Stimulated activated CD8-positive, alpha-beta memory T cell treated with anti-CD3 and anti-CD28 coated beads, Interleukin-15, amount 100 ng/mL, for 1 hour (primary cell): ENCODE measurements at places on chromosomes 4 and X.

DNA sequence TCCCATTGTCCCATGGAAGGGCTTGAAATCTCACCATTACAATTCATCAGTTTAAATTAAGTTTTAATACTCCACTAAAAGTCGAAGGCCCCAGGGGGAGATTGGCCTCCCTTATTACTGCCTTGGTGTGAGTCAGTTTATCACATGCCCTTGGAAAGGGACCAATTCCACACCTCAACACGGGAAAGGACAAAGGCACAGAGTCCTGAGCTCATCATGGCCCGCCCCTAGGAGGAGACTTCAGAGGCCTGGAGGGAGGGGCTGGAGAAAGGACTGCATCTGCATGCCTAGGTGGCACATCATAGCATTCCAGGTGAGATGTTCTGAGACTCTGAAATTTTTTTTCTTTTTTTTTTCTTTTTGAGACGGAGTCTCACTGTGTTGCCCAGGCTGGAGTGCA, 2.8 kb upstream of the SEL1L3 start:
- no peak for DNase-seq

DNA sequence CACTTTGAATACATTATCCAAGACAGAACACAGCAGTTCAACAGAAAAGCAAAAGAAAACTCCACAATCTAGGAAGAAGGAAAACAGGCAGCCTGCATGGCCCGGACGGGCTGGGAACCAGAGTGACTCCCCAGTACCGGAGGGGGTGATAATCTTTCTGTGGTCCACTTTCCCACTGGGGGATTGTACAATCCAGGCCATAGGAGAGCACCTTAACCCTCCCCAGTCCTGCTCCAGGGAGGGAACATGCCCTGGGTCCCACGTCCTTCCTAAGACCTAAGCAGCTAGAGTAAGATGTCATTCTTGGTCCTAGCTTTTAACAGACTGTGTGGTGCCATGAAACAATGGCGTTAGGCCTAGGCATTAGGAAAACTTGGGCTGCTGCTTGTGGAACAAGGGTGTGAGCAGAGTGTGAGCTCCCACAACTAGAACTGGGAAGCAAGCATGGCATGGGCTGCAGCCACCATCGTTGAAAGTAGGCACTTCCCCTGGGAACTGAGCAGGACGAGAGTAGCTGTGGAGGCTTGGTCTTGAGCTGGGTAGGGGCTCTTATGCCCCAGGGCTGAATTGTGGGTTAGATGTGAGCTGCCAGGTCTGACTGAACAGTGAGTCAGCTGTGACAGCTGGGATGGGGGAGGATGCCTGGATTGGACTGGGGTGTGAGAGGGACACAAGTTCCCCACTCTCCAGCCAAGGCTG, 42.4 kb downstream of the NAT8L start:
- no peak for DNase-seq

GRCh38 chr4:163003979-163004378, 162.7 kb downstream of the NAF1 start:
- DNase-seq = no peak

DNA sequence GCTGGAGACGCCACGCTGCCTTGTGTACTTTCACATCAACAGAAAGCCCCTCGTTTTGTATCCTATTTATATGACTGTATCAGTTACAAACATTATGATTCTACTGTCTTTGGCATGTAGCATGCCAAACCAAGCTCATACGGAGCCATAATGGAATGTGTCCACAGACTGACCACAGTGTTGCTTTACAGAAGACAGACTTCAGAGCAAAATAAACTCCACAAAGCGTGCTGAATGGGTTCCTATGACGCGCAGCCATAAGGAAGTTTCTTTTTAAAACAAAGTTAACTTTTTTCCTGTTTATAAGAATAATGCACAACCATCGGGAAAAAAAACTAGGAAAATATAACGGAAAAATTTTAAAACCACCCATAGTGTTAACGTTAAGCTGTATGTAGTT, 136.0 kb downstream of the STOX2 start:
- no peak for DNase-seq

DNA sequence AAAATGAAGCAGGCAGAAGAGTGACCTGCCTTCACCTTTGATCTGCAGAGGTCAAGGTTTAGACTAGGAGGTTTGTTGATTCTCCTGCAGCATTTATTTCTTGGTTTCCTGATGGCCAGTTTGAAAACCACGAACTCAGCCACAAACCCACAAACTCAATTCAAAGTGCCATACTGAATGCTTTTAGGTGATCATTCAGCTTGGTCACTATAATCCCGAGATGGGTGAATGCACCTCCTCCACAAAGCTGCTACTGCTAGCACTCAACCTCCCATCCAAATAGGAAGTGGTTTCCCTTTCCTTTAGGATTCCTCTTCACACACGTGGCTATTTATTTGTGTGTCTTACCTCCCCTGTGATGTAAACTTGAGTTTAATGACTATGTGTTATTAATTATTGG, 225.2 kb downstream of the MID1 start:
- no peak for DNase-seq

GRCh38 chr4:156330436-156331031, 376.9 kb upstream of the CTSO start:
- no peak for DNase-seq

- DNase-seq = peak; percentile 1
Observed at GRCh38 chrX:135931644-135932487, 38.4 kb downstream of the SAGE1 start.

DNA sequence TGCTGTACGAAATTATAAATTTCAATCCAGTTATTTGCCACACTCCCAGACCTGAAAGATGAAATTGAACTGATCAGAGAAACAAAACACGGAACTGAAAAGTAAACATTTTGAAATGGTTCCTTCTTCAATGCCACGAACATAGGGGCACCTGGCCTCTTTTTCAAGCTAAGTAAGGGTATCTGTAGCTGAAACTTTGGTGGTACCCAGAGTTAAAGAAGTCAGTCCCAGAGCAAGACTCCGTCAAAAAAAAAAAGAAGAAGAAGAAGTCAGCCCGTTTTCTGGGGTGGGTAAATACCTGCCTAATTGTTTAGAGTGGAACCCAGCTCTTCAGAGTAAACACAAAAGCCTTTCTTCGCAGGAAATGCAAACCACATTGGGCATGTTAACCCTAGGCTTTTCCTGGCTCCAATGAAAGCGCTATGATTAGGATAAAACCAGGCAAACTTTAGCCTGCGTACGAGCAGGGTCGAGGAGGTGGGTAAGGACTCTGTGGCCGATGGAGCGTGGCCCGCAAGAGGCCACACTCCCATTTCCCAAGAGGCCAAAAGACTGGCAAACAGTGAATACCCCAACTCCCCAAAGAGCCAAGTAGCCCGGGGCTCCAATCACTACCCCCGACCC, 1.3 kb downstream of the ANTXR2 start:
- DNase-seq = no peak

GRCh38 chr4:28443801-28444412, 1583.3 kb downstream of the STIM2 start:
- DNase-seq = no peak

DNA sequence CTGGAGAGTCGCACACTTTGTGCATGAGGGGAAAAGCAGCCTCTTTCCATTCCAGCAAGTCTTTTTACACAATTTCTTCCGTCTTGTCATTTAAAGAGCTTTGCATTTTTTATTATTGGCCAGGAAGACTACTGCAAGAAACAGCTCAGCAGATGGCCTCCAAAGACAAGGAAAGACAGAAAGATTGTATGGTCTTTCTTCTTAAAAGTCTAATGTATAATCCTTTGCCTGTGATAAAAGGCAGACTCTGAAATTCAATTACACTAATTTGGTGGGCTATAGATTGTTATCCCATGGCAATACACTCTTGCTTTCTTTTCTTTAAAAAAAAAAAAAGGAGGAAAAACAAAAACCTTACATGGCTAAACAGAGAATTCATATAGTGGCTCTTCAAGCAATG, 5.9 kb downstream of the CAPN6 start:
- DNase-seq = no peak

GRCh38 chr4:77310931-77311330, 153.9 kb downstream of the CCNG2 start:
- no peak for DNase-seq

- DNase-seq = no peak
Observed at GRCh38 chrX:31074522-31074921, 2.7 kb upstream of the FTHL17 start.

DNA sequence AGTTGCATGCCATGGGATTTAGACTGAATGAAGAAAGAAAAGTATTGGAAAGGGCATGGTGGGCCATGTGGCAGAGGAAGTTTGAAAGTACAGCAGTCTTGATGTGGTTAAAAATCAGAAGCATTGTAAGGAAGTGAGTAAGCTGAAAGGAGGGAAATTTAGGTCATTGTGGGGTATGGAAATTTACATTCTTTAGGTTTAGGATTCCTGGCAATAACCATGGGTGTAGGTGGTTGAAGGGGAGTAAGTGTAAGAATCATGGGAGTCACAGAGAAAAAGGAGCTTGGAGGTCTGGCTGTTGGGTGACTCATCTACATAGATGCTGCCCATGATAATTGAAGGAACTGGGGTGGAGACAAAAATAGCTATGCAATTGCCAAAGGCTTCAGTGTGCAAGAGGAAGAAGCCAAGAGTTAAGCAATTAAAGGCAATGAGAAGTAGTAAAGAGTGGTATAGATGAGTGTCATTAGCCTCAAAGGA, 243.8 kb upstream of the LDB2 start:
- DNase-seq = no peak

DNA sequence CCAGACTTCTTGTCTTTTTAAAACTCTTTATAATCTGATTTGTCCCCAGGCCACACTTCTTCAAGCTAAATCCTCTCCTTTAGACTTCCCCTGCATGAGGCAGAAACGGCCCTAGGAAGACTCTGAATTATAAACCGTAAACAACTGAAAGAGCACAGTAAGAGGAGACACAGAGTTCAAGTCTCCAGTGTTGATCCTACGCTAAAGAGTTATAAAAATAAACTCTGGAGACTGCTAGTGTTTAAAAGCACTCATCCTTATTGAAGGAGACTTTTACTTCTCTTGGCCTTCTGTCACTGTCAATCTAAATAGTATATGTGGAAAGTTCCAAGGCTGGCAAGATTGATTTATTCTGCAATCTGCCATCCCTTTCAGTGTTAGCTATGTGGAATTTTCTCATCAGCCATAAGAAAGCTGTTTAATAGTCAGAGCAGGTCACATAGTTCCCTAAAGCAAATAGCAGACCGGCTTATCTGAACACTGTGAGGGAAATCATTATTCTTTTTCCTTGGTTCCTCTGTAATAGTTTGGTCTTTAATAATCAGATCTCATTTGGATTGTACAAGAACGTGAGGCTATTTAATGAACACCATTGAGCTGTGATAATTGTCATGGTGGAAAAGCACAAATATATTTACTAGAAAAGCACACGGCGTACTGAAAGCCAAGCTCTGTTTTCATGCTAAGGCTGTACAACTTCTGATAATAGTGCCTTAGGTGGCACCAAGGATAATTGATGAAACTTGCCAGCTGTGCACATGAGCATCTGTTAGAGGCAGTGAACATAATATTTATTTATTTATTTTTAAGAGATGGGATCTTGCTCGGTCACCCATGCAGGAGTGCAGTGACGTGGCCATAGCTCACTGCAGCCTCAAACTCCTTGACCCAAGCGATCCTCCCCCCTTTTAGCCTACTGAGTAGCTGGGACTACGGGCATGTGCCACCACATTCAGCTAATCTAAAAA, 157.7 kb downstream of the CEP135 start:
- DNase-seq = no peak

GRCh38 chrX:17529151-17529745, 154.2 kb downstream of the NHS start:
- no peak for DNase-seq

- DNase-seq = no peak
Observed at GRCh38 chr4:186227744-186228513, 622 bp downstream of the KLKB1 start.

- no peak for DNase-seq
Observed at GRCh38 chrX:46140272-46140671, 404.9 kb downstream of the ZNF674 start.

DNA sequence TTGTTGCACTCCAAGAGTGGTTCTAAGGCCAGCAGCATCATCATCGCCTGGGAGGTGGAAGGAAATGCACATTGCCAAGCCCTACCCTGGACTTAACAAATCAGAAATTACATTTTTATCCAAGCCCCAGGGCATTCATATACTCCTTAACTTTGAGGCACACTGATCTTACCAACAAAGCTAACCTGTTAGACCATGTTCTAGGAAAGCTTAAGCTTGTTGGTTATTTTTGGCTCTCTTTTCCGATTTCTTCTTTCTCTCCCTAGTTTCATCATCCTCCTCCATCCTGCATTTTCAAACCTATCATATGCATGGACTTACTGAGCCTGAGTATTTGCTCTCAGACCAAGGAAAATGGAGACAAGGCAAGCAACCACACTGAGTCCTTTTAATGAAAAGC, 133.4 kb downstream of the OPHN1 start:
- DNase-seq = no peak

- DNase-seq = no peak
Observed at GRCh38 chr4:26385690-26386089, 64.9 kb downstream of the RBPJ start.

DNA sequence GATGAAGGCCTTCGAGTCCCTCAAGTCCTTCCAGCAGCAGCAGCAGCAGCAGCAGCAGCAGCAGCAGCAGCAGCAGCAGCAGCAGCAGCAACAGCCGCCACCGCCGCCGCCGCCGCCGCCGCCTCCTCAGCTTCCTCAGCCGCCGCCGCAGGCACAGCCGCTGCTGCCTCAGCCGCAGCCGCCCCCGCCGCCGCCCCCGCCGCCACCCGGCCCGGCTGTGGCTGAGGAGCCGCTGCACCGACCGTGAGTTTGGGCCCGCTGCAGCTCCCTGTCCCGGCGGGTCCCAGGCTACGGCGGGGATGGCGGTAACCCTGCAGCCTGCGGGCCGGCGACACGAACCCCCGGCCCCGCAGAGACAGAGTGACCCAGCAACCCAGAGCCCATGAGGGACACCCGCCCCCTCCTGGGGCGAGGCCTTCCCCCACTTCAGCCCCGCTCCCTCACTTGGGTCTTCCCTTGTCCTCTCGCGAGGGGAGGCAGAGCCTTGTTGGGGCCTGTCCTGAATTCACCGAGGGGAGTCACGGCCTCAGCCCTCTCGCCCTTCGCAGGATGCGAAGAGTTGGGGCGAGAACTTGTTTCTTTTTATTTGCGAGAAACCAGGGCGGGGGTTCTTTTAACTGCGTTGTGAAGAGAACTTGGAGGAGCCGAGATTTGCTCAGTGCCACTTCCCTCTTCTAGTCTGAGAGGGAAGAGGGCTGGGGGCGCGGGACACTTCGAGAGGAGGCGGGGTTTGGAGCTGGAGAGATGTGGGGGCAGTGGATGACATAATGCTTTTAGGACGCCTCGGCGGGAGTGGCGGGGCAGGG, 568 bp downstream of the HTT start:
- DNase-seq = no peak

DNA sequence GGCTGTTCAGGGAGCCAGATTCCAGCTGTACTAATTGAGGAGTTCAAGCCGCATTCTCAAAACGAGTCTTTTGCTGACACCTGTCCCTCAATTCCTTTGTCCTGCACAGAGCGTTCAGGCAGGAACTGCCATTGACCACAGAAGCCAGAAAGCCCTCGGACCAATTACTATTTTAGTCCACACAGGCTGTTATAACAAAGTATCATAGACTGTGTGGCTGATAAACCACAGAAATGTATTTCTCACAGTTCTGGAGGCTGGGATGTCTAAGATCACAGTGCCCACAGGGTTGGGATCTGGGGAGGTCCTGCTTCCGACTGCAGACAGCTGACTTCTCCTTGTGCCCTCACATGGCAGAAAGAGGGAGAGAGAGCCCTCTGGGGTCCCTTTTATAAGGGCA, 119.8 kb upstream of the ATP6AP2 start:
- no peak for DNase-seq

GRCh38 chrX:108245462-108245861, 153.9 kb downstream of the ATG4A start:
- no peak for DNase-seq

GRCh38 chr4:122787940-122788339, 38.7 kb upstream of the FGF2 start:
- DNase-seq = no peak

GRCh38 chrX:2395261-2395992, 105.3 kb downstream of the DHRSX start:
- no peak for DNase-seq
